Renal pelvis (tissue), 12 donors: ENCODE measurements at places on chromosomes 1 and 21. TPM values are rescaled to one million over a fixed set of nuclear protein-coding genes. Genes with fewer than 3 reads are reported as not detected.

DNA sequence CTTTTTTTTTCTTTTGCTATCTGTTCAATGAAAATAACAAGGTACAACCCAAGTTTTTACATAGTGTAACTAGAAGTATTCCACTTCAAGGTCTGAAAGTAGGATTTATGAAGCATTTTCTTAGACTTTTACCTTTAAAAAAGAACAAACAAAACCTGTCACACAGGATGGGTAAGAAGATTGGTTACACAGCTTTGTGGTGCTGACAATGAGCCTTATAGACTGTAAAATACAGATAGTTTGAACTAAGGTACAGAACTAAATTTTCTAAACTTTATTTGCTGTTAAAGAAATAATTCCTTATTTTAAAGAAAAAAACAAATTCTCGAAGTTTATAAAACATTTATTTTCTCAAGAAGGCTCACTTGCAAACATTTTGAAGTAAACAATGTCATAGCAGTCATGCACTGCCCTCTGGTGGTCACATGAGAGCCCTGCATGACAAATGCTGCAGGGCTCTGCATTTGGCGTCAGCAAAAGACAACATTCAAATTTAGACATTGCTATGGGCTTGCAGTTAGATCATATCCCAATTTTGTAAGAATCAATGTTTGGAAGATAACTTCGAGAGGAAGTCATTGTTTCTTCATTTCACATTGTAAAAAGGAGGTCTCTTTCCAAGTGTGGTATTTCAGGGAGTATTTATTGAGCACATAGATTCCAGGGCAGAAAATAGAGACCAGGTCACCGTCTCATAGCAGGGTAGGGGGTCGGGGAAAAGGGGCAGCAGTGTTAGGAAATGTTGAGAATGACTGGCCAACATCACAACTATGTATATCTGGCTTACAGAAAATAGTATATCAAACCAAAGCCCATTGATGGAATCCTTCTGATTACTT is 115.3 kb upstream of the FMN2 start:
- DNase-seq, result no peak

- DNase-seq, result no peak
Measured at GRCh38 chr1:27872059-27872801, at the start of gene THEMIS2. Gene THEMIS2, plus strand, starts transcription at chr1:27872544. Its CDS starts 28 bp downstream, at chr1:27872572.

GRCh38 chr1:91757763-91758460 is 128.0 kb downstream of the TGFBR3 start:
- no peak for DNase-seq

DNA sequence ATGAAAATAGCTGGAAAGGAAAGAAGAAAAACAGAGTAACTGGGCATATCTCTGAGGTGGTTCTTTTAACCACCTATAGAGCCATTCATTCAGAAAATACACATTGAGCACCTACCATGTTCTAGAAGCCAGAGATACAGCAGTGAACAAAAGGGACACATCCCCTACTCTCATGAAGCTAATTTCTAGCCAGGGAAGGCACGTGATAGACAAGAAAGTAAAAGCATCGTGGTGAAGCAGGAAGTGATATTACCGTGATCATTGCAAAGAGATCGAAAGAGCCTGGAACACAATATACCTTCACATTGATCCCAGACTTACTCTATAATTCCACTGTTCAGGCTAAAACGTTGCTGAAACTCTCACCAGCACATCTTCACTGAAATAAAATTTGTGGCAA is 76.0 kb downstream of the TIAM1 start:
- DNase-seq, result no peak

GRCh38 chr1:25720624-25721023 is 79.4 kb upstream of the SELENON start:
- DNase-seq, result no peak

Gene ZFP69
- 5.6 TPM for polyA plus RNA-seq

DNA sequence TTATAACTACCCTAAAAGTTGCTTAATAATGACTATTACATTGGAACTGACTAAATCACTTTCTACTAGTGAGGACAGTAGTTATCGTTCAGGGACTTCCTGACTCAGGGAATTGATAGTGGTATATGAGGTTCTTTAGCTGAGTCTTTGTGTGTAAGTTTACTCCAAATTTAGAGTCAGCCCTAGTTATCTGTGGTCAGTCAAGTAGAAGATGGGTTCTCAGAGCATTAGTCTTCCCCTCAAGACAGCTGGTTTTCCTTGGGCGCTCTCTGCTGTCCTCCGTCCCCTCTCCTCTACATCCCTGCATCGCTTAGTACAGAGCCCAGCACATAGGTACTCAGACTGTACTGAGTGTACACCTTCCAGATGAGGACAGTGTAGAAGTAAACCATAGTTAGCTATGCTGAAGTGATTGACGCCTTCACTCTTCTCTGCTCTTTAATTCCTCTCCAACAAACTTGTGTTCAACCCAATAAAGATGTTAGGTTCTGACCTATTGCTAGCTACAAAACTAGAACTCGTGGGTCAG is 116.5 kb downstream of the C1orf21 start:
- no peak for DNase-seq

Gene RNF186
- 0.36 TPM for polyA plus RNA-seq

GRCh38 chr1:197356723-197357533 is 88.9 kb downstream of the CRB1 start:
- peak; percentile 17 for DNase-seq

DNA sequence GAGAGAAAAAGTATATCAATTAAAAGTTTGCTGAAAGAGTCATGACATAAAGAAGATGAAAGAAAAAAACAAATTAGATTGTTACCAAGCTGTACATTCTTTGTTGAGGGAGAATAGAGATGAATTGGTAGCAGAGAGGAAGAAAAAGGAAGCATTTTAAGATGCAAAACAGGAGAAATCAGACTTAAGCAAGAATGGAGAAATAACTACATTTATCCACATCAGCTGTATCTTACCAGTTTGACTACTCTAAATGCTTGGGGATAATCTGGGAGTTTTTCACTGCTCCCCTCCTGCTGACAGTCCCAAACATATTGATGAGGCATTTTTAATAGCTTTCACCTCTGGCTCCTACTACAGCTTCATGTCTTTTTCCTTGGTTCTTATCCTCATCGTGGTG is 16.8 kb upstream of the PTPRC start:
- DNase-seq, result no peak

GRCh38 chr1:43786960-43787359 is 79.6 kb downstream of the ST3GAL3 start:
- no peak for DNase-seq

Gene LRRN2
- polyA plus RNA-seq, result 14.7 TPM

DNA sequence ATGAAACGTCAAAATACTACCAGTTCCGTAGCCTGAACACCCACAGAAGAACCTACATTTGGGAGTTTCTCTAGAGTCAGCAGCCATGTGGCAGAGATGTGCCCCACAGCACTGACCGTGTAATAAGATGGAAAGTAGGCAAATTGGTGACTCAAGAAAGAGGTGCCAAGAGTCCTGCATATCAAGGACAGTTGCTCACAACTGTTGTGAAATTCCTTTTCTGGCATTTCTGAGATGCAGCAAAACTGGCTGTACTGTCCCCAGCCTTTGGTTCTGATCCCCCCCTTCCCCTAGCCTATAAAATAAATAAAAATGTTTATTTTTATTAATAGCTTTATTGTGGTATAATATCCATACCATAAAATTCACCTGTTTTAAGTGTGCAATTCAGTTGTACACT is 324.0 kb downstream of the PCP4 start:
- DNase-seq, result no peak

DNA sequence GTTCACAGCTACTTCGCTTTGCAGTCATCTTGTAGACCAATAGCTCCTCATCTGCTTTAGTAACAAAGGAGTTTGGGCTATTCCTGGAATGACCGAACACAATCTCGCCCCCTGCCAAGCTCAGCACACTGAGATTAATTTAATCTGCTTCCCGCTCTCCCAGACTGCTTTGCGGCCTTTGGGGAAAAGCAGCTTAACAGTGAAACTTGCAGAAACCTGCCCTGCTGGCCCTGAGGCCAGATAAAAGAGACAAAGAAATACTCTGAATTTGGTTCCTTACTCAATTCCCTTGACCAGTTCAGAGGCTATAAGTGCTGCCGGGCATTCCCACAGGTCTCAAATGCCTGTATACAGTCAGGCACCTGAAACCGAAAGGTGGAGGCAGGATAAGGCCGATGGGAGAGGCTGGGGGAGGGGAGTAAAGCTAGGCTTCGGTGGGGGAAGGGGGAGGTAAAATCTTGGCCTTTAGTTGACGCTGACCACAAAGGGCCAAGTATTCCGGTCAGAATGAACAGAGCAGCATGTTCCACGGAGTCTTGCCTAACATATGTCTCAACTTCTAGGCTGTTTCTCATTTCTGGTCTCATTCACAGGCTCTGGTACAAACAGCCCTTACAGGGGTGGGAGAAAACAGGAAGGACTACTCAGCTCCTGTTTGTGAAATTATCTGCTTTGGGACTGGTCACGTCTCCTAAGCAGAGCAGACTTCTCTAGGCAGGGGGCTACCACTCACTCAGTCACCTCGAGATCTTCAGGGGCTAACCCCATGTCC is 17.7 kb upstream of the A3GALT2 start:
- no peak for DNase-seq

DNA sequence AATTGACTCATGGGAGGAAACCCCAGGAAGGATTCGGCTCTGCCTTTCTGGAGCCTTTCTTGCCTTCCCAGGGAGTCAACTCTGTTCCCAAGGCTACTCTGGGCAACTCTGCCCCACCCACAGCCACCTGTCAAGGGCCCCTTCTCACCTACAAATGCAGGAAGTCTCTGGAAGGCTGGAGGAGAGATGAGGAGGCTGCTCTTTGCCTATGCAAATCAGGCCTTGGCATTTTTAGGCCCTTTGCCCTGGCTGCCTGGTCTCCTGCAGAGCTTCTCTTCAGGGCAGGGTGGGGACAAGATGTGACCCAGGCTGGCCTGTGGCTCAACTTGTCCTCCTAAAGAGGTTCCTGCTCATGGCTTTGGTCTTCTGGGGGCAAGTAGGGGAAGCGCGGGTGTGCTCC is 5.4 kb downstream of the SLC6A9 start:
- no peak for DNase-seq

Gene SLC9C2
- 0.10 TPM for polyA plus RNA-seq

DNA sequence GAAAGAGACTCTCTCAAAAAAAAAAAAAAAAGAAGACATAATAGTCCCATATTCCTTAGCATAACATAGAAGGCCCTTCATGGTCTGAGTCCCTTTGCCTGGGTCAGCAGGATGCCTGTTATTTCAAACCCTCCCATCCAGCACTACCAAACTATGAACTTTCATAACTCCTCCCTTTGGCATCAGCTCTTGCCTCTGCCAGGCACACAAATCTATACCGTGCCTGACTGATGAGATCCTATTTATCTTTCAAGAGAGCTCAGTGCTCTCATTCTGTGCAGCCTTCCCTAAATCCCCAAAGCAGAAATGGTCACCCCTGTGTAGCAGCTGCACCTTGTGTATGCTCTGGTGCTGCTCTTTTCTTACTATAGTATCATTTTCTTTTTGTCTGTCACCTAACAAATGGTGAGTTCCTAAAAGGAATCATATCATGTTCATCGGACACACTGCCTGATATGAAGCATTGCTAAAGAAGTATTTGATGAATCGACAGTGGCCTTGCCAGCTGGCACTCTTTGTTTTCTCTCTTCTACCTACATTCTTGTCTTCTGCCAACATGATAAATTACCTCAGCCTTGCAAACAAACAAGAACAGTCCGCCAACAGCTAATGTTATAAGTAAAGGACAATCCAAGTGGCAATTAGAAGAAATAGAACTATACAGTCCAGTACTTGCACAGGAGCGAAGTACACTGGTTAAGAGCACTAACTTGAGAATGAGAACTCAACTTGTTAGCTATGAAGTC is 29.9 kb downstream of the FMO4 start:
- no peak for DNase-seq

Gene SPRR4
- not detected for polyA plus RNA-seq

Gene FAM43B
- polyA plus RNA-seq, result 1.0 TPM

DNA sequence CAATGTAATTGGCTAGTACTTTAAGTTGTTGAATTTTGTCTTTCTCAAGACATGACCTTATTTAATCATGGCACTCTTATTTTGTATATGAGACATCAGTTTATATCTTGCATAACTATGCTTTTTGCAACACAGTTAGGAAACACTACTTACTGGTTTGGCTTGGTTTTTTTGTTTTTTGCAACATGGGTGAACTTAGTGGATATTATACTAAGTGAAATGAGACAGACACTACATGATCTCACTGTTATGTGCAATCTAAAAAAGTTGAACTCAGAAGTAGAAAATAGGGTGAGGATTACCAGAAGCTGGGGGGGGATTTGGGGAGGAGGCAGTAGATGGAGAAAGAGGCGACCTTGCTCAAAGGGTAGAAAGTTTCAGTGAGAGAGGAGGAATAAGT is 132.1 kb downstream of the PLA2G4A start:
- no peak for DNase-seq

DNA sequence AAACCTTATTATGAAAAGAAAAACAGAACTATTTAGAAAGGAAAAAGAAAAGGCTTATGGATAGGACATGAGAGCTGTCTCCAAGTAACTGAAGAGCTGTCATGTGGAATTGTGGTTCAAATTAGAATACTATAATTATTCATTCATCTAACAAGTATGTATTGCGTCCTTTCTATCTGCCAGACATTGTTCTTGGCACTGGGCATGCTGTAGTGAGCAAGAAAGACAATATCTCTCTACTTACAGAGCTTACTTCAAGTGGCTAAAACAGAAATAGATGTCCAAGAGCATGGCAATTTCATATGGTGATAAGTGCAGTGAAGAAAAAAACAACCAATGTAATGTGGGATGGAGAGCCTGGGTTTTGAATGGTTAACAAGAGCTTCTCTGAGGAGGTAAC is 413.0 kb downstream of the DPYD start:
- no peak for DNase-seq

Gene RCSD1
- 14.1 TPM for polyA plus RNA-seq

Gene ZBED6
- polyA plus RNA-seq, result 24.2 TPM

DNA sequence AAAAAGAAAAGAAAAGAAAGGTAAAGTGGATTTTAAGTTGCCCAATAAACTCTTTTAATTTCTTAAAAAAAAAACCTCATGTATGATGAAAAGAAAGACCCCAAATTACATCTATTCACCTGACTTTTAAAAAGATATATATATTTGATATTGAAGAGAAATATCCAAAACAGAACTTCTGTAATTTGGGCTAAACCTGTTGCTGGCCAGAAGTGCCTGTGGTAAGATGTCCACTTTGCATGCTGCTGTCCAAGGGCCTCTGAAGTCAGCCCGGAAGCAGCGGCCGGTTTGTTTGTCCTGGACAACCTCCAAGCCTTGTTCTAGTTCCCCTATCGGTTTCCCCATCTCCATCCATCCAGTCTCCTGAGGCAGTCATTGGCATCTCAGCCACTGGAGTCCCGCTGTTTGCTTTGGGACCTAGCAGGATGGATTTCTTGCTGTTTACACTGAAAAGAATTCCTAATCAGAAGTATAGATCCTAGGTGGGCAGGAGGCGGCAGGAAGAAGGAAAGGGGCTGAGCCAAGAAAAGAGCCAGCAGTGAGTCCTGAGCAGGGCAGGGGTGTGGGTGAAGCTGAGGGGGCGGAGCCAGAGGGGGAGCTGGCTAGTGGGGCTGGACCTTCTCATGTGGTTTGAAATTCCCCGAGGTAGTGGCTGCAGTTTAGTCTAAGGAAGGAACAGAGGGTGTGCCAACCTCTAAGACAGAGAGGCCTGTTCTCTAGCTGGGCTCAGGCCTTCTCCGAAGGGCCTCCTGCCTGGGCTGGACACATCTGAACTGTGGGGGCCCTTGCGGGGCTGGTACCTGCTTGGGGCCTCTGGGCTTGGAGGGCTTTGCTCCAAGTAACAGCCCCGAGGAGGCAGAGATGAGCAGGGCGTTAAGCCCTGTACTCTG is 3.3 kb downstream of the NCMAP start:
- peak; percentile 66 for DNase-seq

GRCh38 chr1:95023399-95024043 is 49.2 kb downstream of the ALG14 start:
- DNase-seq, result no peak

Gene NTRK1
- 1.3 TPM for polyA plus RNA-seq
